ENCODE measurements at places on chromosomes 2 and 18.

- DNase-seq = no peak
Measured at GRCh38 chr2:165952085-165952484, 1.5 kb downstream of the TTC21B start.

DNA sequence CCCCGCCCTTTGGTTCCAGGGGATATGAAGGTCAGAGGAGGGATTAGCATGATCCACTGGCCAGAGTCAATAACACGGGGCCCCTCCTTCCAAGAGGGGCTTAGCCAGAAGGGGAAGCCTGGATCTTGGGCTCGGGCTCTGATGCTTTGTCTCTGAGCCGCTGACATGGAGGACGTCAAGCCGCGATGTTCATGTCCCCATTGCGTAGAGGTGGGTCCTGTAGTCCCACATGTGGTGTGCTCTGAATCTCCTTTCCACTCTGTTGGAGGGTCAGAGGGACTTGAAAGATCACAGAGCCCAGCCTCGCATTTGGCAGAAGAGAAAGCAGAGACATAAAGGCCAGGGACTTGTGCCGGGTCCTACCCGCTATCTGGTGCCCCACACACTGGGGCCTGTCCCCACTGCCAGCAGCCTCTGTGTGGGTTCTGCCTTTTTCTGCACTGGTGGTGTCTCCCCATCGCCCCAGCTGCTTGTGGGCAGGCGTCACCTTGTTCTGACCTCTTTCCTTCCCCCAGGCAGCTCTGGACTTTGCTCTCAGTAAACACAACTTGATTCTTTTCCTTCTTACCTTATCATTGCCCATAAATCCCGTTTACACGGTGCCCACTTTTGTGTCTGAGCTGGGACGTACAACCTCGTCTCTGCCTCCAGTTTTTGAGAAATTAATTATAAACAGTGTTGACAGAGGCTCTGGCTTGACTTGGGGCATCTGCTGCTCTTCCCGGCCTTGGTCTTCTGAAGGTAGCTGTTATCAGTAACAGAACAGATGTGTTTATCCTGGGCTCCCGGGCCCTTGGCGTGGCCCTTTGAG, 48.8 kb downstream of the SH3BP4 start:
- no peak for DNase-seq

GRCh38 chr2:218618102-218618860, 10.6 kb downstream of the PLCD4 start:
- no peak for DNase-seq

- no peak for DNase-seq
Measured at GRCh38 chr2:180907731-180908130, 72.7 kb upstream of the UBE2E3 start.

DNA sequence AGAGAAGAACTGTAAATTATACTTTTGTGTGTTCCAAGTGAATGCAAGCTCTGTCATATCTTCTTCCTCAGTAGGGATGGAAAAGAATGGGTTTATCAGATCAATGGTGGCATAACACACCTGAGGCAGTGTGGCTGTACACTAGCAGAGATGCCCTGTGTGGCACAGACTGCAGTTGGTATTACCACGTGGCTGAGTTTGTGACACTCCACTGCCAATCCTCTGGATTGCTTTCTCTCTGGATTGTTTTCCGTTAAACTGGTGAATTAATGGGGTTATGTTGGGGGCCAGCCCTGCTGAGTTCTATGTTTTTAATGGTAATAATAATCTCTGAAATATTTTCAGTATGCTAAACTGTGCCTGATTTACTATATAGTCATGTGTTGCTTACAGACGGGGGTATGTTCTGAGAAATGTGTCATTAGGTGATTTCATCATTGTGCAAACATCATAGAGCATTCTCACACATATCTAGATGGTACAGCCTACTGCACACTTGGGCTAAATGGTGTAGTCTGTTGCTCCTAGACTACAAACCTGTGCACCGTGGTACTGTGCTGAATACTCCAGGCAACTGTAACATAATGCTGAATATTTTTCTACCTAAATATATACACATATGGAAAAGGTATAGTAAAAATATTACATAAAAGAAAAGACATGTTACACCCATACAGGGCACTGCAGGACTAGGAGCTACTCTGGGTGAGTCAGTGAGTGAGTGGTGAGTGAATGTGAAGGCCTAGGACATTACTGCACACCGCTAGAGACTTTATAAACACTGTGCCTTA, 84.7 kb upstream of the ST6GAL2 start:
- DNase-seq = no peak

GRCh38 chr18:25493401-25493800, 141.4 kb upstream of the ZNF521 start:
- DNase-seq = no peak

GRCh38 chr2:134280231-134280630, 26.4 kb downstream of the MGAT5 start:
- DNase-seq = no peak

DNA sequence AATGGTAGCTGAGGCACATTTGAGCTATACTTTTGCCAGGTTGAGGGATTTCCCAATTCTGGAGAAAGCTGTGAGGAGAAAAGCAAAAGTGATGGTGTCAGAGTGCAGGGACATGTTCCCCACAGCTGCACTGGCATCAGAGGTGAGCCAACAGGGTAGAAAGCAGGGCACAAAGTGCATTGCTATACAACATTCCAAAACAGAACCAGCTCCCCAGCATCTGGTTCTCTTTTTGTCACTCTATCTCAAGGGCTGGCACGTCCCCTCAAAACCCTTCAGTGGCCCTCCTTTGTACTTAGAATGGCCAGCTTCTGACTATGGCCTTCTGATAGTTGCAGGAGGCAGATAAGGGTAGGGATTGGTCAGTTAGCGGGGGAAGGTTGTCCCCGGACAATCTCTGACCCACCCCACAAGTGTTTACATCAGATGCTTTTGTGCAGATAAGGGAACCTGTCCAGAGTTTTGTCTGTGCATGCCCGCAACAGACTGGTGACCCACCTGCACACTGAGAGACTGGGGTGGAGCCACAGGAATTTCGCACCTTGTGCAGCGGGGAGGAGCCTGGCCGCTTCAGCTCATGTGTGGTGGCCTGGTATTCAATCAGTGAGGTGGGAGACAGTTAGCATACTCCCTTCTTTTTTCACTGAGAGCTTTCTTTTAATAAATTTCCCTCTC, 31.0 kb upstream of the TMEM17 start:
- DNase-seq = no peak

- no peak for DNase-seq
Measured at GRCh38 chr2:63679252-63679855, 90.6 kb downstream of the MDH1 start.

DNA sequence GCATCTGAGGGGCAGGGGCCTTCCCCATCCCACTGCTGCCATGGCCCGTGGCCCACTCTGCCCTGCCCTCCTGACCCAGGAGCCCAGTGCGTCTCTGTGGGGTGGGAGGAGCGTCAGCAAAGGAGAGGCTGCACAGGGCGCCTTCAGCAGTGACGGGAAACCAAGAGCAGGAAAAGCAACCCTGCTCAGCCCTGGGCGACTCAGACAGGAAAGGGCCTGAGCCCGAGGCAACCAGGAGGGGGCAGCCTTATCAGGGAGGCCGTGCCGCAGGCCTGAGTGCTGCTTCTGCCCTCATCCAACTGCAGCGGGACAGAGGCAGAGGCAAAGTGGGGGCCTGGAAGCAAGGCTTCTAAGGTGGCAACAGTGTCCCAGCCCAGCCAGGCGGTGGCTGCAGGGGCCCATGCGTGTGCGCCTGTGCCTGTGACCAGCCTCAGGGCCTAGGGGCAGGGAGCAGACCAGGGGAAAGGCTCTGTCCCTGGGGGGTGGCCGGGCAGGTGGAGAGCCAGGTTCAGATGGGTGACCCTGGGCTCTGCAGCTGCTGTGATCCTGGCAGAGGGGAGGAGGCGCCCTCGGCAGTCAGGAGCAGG, 23.3 kb upstream of the ALPI start:
- DNase-seq = no peak

DNA sequence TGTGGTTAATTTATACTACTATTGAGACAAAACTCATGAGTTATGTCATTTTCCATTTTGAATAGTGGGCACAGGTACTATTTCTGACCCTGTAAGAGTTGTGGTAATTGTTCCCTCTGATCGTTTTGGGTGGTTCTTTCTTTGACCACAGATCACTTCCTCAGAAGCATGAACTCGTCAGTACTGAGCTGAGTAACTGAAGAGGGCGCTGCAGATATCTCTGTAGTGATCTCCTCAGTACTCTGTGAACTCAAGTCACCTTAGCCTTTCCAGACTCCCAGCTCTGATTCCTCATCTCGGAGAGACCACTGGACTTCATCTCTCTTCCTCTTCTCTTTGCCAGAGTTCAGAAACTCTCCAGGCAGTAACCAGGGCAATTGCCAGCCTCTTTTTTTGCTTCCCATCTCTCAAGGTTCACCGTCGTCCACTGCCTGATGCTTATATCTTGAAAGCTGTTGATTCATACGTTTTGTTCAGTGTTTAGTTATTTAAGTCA, 9.4 kb upstream of the IL1RL1 start:
- peak; percentile 11 for DNase-seq

DNA sequence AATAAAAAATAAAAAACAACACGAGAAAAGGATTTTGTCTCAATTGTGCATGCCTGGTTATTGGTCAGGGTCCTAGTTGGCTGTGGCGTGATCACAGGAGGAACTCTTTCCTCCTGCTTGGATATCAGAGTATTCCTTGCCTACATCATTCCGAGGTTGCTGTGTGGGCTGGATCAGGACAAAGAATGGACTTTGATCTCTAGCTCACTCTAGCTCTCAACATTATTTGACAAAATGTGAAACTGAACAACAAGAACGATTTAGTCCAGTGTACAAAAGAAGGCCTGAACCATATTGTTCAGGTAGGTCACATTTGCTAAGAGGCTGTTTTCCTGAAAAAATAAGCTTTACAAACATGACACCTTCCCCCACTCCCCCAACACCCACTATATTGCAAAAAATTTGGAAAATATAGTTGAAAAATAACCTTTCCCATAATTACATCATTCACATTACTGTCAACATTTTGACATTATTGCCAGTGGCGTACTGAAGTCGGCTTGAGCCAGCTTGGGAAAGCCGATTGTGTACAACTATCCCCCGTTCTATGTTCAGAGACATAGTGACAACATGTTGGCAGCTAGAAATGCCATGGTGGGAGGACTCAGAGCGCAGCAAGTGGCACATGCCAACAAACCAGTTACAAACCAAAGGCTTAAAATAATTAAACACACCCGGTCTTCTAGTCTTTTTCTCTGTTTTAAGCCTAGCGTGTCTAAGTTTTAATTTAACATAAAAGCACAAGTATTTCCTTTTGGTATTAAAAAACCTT, 179.0 kb downstream of the LPIN1 start:
- DNase-seq = no peak

DNA sequence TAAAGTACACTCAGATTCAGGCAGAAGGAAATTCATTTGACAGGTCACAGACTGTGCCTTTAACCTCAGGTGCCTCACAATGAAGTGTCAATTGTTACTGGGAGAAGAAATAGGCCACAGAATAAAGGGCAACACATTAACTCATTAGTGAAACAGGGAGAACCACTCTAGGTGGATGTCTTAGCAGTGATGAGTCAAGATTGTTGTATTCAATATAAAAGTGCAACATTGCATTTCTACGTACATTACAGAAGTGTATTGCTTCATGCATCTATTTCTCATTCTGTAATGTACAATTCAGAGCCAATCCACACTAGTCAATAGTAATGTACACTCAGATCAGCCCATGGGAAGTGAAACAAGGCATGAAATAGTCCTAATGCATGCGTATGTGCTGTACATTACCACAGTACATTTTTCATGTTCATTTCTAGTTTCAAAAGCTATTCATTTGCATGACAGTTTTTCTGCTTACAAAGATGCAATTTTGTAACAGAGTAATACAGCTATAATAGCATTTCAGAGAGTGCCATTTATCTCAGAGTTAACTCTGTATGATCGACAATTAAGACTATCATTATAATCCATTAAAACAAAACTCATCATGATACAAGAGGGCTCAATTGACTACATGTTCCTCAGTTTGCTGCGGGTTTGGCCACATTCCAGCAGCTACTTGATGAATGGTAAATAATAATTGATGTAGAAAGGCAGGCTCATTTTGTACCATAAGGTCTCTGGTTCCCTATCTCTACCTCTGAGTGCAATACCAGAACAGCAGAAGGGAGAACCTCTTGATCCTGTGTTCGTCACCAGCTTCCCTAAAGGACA, 12.2 kb upstream of the ARL5A start:
- DNase-seq = no peak

DNA sequence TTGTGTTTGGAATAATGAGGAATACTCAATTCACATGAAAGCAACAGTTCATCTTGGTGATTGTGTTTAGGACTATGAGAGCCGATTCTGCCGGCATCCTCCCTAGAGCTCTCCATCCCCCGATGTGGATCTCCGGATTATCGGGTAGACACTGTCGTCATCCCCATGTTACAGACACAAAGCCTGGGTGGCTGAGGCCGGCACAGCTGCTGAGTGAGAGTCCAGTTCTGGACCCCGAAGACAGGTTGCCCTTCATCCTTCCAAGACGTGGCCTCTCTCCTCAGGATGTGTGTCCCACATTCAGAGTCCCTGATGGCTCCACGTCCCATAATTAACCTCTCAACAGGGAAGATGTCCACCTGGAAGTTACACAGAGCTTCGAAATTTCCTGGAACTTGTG, 129.3 kb downstream of the HDAC4 start:
- no peak for DNase-seq

GRCh38 chr2:68993660-68994059, 19.2 kb downstream of the GKN1 start:
- DNase-seq = no peak

DNA sequence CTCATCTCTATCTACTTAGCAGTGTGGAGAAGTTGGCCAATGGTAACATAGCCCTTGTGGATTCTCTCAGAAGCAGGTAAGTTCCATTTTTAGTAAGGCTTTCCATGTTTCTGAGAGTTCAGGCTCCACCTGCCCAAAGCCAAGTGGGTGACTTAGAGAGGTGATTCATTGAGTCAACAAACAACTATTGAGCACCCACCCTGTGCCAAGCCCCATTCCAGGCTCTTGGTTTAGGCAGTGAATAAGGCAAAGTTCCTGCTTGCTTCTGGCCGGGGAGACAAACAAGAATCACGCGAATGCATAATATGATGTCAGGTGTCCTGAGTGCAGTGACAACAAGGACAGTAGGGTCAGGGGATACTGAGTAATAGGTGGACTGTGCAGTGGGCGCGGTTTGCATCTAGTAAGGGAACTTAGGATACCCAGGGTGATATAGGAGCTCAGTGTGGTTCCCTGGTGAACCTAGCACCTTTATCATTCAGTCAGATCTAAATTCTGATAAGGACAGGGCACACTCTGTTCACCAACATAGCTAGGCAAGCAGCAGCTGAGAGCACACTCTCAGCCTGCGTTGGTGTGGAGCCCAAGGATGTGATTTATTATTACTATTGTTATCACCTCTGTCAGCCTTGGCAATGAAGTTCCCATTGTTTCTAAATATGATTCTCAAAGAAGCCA, 31.7 kb upstream of the KCTD1 start:
- no peak for DNase-seq

- DNase-seq = no peak
Measured at GRCh38 chr2:110735366-110735765, 3.0 kb downstream of the ACOXL start.

GRCh38 chr2:54960164-54960563, 90.1 kb downstream of the RTN4 start:
- no peak for DNase-seq
